ENCODE measurements at places on chromosomes 4 and X.

DNA sequence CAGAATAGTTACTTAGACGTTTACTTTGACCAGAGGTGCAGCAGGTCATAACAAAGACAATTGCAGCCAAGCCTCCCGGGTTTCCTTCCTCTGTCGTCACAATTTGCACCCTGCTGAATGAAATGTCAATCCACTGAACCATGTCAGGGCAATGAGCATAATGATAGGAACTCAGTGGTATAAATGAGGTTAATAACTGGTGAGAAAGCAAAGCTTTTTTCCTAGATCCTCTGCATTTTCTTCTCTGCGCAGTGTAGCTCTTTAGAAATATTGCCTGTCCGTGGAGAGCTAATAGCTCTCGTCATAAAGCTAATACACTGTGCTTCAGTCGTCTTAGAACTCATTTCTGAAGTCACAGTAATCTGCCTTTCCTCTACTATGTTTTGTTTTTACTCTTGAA, 1960.1 kb upstream of the ADGRL3 start:
- DNase-seq = no peak

DNA sequence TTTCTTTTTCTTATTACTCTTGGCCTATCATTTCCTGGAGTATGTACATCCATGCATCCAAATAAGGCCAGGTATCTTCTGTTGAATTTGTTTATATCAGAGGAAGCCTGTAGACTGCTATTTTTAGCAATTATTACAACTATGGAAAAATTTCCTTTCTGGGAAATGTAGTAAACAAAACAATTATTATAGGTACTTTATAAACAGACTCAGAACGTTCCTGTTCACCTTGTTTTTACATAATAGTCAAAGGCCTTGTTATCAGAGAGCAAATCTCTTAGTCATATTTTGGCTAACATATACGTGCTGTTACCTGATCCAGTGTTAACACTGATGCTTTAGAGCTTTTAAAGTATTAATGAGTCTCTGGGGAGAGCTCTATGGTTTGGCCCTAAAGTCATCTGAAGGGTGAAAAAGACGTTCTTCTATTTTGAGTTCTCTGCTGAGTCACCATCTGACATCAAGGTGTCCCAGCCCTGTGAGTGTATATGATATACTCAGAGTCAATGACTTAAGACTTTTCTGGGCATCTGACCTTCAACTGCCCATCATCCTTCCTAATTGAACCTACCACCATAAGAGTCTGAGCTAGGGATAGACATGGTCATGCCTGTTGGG, 7.3 kb downstream of the SPARCL1 start:
- no peak for DNase-seq

GRCh38 chr4:149781150-149781549, 34.5 kb downstream of the IQCM start:
- no peak for DNase-seq

- DNase-seq = no peak
Measured at GRCh38 chr4:32841217-32841616, 2121.0 kb downstream of the PCDH7 start.

GRCh38 chr4:129561886-129562671, 466.1 kb downstream of the C4orf33 start:
- DNase-seq = no peak

- no peak for DNase-seq
Measured at GRCh38 chr4:138632856-138633579, 382.6 kb upstream of the NOCT start.

DNA sequence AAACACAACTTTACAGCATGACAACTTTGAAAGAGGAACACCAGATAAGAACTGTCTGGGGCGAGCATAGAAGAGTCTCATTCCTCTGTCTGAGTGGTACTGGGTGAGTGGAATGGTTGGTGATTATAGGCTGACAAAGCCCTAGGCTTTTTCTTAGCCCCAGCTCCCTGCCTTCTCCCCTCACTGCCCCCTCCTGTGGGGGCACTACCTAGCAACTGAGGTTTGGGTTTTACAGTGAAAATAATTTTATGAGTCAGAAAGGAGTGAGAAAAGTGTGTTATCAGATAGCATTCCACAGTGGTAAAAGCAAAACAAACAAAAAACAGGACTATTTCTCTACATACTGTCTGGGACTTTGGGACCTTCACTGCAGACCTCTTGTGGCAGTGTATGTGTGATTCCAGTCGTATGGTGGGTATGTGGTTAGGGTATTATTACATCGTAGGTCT, 10.5 kb upstream of the TMEM165 start:
- DNase-seq = no peak

- no peak for DNase-seq
Measured at GRCh38 chr4:150211016-150211415, 132.8 kb downstream of the DCLK2 start.

GRCh38 chr4:51830156-51830720, 12.7 kb upstream of the DCUN1D4 start:
- DNase-seq = no peak

GRCh38 chrX:106177982-106178321, 9.8 kb downstream of the PWWP3B start:
- no peak for DNase-seq

DNA sequence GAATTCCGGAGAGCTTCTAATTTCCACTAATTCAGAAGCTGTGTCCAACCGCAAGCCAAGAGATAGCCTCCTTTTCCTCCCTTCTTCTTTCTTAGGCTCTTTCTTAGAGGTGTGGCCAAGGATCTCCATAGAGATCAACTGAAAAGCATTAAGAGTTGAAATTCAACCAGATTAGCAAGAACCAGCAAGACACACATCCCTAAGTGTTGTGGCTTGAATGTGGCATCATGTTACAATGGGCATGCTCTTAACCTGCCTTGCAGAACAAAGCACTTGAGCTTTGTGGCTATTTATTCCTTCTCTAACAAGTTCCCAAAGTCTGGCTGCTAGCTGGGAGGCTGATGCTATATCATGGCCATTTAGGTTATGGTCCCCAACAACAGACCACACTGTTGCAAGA, 10.4 kb downstream of the ANOS1 start:
- no peak for DNase-seq

DNA sequence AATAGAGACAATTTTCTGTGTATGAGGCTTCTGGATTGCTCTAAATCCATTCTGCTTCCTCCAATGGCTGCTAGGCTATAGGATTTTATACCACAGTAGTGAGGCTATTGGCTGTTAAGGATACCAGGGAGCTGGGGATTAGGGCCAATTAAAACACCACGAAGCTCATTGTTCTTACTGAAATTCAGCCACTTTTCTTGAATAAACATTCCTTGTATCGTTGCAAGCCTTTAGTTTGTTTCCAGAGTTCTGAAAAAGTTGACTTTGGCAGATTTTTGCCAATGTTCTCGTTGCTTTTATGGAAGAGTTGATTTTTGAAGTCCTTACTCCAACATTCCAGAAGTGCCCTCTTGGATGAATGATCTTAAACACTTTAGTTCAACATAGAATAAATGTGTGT, 238.4 kb upstream of the TEX13A start:
- no peak for DNase-seq

DNA sequence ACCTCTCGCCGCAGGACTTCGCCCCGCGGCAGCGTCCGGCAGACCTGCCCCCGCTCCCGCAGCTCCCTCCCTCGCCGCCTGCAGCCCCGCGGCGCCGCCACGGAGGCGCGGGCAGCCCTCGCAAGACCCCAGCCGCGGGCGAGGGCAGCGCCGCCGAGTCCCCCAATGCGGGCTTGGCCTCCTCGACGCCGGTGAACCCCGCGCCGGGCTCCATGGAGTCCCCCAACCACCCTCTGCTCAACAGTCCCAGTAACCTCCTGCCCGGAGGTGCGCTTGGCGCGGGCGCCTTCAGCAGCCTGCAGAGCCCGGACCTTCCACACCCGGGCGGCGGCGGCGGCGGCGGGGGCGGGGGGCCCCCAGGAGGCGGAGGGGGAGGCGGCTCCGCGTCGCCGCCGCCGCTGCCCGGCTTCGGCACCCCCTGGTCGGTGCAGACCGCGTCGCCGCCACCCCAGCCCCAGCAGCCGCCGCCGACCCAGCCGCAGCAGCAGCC, 1.2 kb downstream of the CPEB2 start:
- peak; percentile 60 for DNase-seq

- no peak for DNase-seq
Measured at GRCh38 chr4:141812158-141812557, 175.8 kb downstream of the IL15 start.

DNA sequence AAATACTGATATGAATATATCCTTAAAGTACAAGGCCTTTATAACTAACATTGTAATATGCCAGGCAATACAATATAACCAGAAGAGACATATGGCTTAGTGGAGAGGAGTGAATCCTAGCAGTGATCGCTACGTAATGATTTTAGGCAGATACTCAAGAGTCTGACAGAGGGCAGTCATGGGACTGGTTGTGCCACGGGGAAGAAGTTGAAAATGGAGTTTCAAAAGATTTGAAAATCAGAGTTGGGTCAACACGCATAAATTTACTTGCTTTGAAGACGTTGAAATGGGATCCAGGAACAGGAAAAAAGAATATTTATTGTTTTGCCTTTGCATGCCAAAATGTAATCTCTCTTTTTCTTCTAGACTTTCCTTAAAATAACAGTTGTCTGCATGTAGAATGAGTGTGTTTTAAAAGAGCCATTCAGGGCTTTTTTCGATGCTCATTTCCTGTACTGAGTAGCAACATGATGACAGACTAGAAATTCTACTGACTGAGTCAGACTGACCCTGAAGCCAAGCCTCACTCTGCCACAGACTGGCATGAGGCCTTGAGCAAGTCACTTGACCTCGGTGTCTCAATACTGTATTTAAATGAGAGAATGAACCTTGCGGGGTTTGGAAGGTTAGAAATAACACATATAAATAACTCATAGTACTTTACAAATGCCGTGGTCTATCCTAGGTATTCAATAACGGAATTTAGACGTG, 8.1 kb upstream of the SMS start:
- DNase-seq = no peak

DNA sequence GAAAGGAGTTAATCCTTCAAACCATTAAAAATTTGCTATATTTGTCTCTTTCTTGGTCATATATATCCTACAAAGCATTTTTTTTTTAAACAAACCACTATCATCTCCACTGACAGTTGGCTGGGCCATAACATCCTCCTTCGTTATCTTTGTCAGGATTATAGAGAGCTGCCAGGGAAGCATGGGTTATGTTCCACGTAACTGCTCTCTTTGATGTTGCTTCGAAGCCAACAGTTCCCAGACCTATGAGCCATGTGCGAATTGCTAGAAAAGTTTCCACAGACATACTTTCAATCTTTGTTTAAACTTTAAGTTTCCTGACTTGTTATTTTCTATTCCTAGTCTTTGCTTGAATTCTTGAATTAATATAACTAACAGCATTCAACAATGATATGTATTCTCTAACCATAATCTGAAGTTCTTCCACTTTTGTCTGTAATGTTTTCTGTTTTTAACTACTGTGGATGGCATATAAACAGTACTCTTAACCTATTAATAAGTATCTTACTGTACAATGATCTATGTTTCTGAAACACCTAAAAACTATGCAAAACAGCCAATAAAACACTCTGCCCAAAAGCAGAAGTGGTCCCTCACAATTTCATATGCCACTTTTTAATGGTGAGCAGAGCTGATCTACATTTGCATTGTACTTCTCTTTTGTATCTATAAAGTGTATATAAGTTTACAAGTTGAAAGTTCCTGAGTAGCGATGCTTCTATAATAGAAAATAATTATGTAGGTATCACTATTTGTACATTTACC, 37.9 kb downstream of the EREG start:
- no peak for DNase-seq

GRCh38 chr4:44553180-44553579, 98.2 kb downstream of the YIPF7 start:
- DNase-seq = no peak

- DNase-seq = no peak
Measured at GRCh38 chr4:46870411-46870810, 38.6 kb downstream of the COX7B2 start.

GRCh38 chr4:176189891-176190795, 5.2 kb downstream of the SPATA4 start:
- peak; percentile 25 for DNase-seq

DNA sequence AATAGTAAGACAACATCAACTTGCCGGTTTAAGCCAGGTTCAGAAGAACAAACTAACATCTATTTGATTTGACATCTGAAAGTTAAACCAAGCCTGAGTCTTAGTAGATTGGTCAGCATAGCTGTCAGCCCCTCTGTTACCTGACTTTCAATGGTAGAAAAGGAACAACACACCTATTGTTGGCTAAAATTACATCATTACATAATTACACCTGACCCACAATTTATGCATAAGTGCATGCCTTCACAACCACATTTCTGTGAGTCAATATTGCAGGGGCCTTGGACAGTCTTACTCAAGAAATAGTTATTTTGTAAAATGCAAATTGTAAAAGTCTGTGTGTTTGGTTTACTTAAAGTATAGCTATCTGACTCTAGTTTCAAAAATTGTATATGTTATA, 36.2 kb downstream of the EGFL6 start:
- no peak for DNase-seq

GRCh38 chrX:23864742-23865326, 42.9 kb downstream of the APOO start:
- DNase-seq = no peak

DNA sequence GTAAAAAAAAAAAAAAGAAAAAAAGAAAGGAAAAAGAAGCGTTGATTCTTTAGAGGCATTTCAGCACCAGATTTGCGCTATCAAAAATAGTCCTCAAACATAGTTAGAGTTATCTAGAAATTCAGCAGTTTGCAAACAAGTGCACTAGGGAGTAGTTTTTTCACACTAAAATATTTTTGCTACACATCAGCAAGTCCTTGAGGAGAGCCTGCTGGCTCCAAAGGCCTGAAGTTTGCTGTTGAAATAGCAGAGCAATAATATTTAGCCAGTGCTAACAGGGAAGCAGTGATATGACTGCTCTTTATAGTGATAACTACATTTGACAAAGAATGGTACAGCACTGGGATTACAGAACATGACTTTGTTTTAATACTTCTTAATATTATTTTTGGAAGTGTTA, 472.2 kb downstream of the PCDH7 start:
- no peak for DNase-seq

DNA sequence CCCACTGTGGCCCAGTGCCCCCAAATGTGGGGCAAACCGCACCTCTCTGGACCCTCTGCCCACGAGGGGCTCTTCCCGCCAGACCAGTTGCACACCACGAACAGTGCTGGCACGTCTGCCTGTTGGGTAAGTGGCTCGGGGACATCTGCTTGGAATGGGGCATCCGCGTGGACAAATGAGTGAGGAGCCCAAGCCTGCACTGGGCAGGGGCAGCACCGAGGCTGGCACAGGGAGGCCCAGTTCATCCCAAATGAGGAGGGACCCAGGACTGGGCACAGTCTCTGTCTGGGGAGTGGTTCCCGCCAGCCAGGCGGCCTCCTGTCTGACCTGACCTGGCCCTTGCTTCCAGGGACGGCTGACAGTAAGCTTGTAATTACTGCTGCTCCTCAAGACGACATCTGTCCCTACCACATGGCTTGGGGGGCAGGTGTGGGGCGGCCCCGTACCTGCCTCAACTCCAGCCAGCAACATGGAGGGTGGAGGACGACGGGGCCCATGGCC, 3.2 kb downstream of the SPON2 start:
- DNase-seq = peak; percentile 46

GRCh38 chr4:20318909-20319277, 67.2 kb downstream of the SLIT2 start:
- no peak for DNase-seq

GRCh38 chr4:153471698-153472093, 5.5 kb downstream of the TMEM131L start:
- DNase-seq = no peak

Measured in mucosa of descending colon (tissue), 3 donors.